CD4-positive, alpha-beta T cell treated with Interleukin-21 for 1 hour (primary cell): ENCODE measurements at places on chromosomes 3 and 15.

DNA sequence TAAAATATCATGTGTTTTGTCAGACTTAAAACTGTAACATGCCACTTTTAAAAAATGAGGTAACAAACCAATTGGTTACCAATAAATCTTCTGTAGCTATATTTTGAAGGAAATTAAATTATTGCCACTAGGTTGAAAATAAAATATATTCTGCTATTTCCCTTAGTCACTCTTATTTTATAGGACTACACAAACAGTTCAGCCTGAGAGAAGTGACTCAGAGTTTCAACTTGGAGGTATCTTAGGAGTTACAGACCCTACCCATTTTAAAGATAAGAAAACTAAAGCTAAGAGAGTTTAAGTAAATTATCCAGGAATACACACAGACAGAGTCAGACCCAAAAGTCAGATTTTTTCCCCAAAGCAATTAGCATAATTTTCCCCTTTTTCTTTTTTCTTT lies 65.1 kb downstream of the PIK3CB start:
- no peak for DNase-seq

- no peak for DNase-seq
Observed at GRCh38 chr3:99013777-99014315, 112.4 kb upstream of the DCBLD2 start.

DNA sequence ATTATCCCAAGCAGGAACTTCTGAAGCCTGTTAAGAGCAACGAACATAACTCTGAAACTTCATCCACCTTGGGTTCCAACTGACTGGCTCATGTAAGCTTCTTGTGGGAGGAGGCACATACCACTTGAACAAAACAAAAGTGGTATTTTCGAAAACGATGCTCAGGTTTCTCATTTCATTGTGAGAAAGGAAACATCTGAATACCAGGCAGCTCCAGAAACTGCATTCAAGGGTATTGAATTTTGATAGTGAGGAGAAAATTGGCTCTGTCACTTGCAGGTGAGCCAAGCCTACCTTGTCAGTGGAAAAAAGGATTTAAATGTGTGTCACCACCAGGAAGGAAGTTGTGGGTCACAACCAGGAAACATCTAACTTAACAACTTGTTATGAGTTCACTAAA lies 218.1 kb upstream of the SATB1 start:
- DNase-seq = peak; percentile 26

DNA sequence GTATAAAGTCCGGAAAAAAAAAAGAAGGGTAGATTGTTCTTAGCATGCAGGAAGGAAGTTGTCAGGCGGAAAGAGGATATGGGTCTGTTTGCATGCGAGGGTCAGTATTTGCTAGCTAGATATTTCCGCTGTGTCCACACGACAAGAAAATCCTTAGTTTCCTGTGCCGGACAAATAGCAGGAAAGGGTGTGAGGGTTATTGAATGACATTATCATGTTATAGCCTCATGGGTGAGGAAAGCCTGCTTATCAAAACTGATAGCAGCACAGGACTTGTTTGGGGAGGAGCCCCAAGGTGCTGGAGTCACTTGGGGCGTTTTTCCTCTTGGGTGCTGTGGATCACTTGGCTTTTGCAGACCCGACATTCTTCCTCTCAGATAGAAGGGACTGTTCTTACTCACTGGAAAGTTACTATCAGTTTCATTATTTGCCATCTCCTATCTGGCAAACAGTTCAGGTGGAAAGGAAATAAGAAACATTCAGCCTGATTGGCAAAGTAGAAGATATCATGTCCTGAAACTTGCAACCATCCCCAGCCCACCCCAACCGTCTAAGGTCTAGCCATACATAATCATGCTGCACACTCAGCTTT lies 127.2 kb upstream of the DPH6 start:
- DNase-seq = no peak

DNA sequence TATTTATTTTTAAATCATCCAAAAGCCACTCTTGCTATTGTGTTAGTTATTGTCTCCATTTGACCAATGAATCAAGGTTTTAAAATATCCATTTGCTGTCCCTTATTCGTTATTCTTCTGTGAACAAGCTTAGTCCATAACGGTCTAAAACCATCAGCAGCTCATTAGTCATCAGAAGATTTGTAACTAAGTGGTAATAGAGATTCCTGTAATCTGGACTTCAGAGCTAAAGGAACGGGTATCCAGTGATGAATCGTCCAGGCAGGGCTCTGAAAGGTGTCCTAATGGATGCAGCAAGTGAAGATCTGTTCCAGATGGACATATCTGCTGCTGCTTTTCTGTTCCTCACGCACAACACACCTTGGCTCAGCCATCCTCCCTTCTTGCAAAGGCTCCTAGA lies 362.7 kb upstream of the CFAP20DC start:
- no peak for DNase-seq
